ENCODE measurements at places on chromosomes 4 and X.

DNA sequence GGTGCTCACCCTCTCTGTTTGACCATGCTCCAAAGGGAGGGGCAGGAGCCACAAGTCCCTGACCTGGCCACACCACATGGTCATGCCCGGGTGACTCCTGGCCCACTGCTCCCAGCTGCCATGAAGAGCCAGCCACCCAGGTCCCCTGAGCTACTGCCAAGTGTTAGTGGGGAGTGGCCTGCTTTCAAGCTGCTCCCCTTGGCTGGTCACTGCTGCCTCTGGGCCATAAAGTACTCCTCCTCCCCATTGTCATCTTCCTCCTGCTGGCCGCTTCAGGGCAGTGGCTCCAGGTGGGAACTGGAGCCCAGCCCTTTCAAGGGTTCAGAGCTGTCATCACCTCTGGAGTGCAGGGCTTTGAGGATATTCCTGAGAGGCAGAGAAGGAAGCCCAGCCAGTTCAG is 27.3 kb upstream of the RBBP7 start:
- DNase-seq, result no peak

- DNase-seq, result no peak
Observed at GRCh38 chrX:100677611-100678181, 33.7 kb downstream of the SRPX2 start.

- no peak for DNase-seq
Observed at GRCh38 chr4:30962939-30963338, 242.8 kb downstream of the PCDH7 start.

- DNase-seq, result no peak
Observed at GRCh38 chrX:115582616-115583495, 21.9 kb downstream of the PLS3 start.

Measured in memory B cell (primary cell).